Midbrain (tissue), 1 donor: ENCODE measurements at places on chromosomes 13 and 19.

DNA sequence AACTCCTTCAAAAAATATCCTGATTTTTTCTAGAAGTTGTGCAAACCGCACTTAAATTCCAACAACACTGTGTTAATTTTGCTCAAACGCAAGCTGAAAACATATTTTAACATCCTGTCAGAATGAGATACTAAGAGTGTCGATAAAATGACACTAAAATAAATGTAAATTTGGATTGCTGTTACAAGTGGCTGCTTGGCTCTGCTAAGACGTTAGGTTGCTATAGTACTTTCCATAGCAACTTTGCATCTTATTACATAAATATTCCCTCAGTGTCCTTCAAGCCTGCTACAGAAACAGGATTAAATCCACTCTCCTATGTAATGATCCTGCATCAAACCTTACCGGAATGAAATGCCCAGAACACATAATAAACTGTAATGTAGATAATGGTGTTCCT lies 292.1 kb downstream of the DNAJC15 start:
- DNase-seq, result no peak

DNA sequence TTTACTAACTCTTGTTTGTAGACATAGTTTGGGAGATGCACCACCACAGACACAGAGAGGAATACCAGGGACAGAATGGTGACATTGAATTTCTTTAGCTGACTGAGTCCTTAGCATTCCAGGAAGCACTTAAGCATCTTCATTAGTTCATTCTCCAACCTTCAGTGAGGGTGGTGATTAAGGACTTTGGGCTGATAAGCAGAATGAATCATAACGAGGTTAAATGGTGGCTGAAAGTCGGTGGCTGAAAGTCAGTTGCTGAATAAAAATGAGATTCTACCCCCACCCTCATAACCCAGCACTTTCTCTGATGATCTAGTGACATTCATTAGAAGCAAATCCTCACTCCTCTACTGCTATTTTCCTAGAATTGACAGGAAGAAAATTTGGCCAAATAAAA lies 10.6 kb downstream of the PCDH8 start:
- no peak for DNase-seq

DNA sequence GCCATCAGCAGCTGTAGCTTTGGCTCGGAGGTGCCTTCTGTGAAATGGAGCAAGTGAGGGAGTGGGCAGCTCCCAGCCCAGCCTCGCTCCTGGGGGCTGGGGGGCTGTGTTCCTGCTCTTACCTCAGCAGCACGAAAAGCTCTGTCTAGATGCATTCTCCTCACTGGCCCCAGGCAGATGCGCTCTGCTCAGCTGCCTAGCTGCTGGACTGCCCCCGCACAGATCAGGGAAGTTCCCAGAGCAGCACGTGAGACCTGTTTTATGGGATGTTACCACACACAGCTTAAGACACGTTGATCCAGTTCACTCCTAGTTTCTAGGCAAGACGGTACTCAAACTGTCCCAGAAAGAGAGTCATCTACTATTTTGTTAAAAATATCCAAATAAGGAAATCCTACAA lies 13.6 kb downstream of the LCP1 start:
- DNase-seq, result no peak

- no peak for DNase-seq
Observed at GRCh38 chr13:20395061-20395916, 130.4 kb downstream of the CRYL1 start.

GRCh38 chr13:43111559-43112400 lies 88.4 kb downstream of the DNAJC15 start:
- DNase-seq, result no peak

- DNase-seq, result no peak
Observed at GRCh38 chr13:79614250-79614918, 133.4 kb downstream of the NDFIP2 start.

DNA sequence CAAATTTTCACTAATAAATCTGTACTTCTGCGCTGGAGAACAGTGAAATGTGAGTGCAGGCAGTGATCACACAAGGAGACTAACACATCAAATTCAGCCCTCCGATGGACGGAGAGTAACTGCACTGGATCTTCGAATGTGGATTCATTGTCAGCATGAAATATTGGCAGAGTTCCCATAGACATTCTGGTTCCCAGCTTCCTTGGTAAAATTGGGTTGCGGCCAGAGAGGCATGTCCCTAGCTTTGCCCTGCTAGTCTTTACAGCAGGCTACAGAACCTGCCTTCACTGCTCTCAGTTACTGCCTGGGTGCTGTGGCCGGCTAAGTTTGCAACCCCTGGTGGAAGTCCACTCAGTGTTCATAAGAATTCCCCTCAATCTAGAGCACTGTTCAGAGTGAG lies 32.3 kb upstream of the UQCRFS1 start:
- no peak for DNase-seq

DNA sequence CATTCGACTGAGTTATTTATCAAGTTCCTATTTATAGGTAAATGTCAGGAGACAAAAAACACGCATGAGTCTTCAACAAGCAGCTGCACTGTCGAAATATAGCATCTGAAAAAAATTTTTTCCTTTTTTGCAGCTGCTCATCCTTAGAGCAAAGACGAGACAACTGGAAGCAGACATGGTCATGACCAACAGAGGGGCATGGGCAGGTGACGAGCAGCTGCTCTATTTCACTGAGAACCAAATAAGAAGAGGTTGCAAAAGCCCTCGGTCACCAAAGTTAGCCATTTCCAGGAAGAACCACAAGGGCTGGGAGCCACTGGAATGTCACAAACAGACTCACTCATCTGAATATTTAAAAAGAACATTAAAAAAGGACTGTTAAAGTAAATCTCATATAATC lies 22.2 kb downstream of the SOHLH2 start:
- DNase-seq, result no peak
